Left hindlimb (tissue), 1 donor: ENCODE measurements at places on chromosomes 16 and 17.

- no peak for DNase-seq
Observed at GRCh38 chr17:54781389-54781788, 119.3 kb upstream of the TOM1L1 start.

- no peak for DNase-seq
Observed at GRCh38 chr16:17433577-17434451, 36.9 kb downstream of the XYLT1 start.

DNA sequence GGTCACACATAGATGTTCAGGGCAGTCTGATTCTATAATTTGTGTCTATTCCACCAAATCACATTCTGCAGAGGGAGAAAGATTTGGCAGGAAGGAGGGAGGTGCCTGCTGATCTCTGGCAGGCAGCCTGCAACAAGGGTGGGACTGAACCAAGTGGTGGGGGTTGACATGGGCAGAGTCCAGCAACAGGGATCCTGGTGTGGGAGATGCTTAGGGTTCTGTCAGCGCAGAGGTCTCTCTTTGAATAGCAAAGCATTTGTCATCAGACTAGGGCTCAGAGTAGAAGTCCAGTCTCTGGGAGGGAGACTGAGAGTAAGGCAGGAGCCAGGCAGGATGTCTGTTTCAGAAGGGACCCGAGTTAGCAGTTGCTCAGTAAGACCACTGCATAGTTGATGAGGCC lies 94.6 kb downstream of the UTP18 start:
- DNase-seq: no peak

DNA sequence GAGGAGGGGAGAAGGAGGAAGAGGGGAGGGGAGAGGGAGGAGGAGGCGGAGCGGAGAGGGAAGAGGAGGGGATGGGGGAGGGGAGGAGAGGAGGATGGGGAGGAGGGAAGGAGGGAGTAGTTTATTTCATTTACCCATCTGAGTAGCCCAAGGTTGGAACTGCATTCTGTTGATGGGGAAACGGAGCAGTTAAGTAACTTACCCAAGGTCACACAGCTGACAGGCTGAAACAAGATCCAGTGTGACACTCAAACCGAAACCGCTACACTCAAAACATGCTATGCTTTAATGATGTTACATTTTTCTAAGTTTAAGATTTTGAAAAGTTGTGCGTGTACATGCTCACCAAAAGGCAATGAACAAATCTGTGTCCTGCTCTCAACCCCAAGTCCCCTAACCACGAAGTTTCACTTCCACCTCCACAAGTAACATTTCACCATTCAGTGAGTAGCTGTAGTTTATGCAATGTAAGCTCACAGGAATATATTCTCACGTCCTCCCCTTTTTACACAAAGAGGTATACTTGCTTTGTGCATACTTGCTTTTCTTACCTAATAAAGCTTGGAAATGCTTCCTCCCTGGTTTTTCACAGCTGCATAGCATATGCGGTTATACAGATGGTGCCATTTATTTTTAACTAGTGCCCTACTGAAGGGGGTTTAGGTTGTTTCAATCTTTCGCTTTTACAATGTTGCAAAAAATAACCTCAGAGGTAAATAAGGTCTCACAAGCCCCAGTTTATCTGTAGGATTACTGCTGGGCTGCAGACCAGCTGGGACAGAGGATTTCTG lies 275.3 kb downstream of the PARN start:
- DNase-seq: no peak
